ENCODE measurements at places on chromosomes 13 and 19. TPM values are rescaled to one million over a fixed set of nuclear protein-coding genes. Genes with fewer than 3 reads are reported as not detected.

The WTIP gene
- total RNA-seq, result 14.4 TPM

The LPAR6 gene
- 62.5 TPM for total RNA-seq

The SBK2 gene
- total RNA-seq, result not detected

The TLE6 gene
- total RNA-seq, result 0.79 TPM

The ZNF443 gene
- 7.5 TPM for total RNA-seq

The KLK4 gene
- 0.10 TPM for total RNA-seq

The TINCR gene
- 17.7 TPM for total RNA-seq

The SIGLEC12 gene
- total RNA-seq, result not detected

The KLF1 gene
- total RNA-seq, result 1.7 TPM

The KATNAL1 gene
- total RNA-seq, result 20.4 TPM

The GADD45B gene
- total RNA-seq, result 55.8 TPM

The USHBP1 gene
- 2.0 TPM for total RNA-seq

The FGF21 gene
- total RNA-seq, result not detected

The KRTDAP gene
- total RNA-seq, result 579 TPM

The SHC2 gene
- 7.1 TPM for total RNA-seq

The PLPP2 gene
- 5.1 TPM for total RNA-seq

The CEACAM6 gene
- total RNA-seq, result 5.0 TPM

The CARS2 gene
- total RNA-seq, result 44.2 TPM

The OR7A5 gene
- not detected for total RNA-seq

The RAB3A gene
- total RNA-seq, result 3.0 TPM

The MEIS3 gene
- 12.8 TPM for total RNA-seq

Measured in skin of body (tissue), 3 donors.